Stimulated activated CD8-positive, alpha-beta memory T cell treated with anti-CD3 and anti-CD28 coated beads, Interleukin-12 subunit alpha, Interleukin-12 subunit beta, amount 100 ng/mL, for 1 hour (primary cell): ENCODE measurements at places on chromosomes 13 and 19.

DNA sequence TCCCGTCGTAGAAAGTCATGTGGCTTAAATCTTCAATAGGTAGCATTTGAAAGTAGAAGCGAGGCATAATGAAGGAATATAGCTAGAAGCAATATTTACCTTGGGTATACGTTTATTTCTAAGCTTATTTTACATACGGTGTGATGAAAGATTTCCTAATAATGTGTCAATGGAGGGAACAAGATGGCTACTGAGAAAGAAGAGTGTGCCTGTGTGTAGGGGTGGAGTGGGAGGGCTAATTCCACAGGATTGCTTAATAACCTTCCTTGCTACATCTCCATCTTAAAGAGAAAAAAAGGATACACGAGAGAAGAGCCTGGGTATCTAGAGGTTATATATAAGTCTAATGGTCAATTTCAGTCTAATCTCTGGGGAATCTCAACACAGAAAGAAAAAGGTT lies 2.0 kb downstream of the SPART start:
- no peak for DNase-seq

DNA sequence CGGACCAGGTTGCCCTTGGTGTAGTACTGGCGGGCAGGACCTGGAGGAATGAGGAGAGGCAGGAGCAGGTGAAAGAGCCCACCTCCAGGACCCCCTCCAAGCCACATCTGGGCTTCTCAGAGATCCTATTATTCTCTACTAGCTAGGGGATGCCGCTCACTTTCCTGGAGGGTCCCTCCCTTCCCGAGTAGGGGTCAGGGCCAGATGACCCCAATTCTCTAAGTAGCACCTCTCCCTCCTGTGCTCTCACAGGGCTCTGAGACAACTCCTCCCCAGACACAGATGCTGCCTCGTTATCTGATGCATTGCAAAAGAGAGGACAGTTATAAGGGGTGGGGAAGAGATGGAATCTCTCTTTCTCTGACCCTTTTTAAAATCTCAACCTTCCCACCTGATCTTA lies 22.9 kb downstream of the GP6 start:
- DNase-seq: no peak

GRCh38 chr19:36963280-36963679 lies 47.1 kb downstream of the ZNF568 start:
- no peak for DNase-seq

DNA sequence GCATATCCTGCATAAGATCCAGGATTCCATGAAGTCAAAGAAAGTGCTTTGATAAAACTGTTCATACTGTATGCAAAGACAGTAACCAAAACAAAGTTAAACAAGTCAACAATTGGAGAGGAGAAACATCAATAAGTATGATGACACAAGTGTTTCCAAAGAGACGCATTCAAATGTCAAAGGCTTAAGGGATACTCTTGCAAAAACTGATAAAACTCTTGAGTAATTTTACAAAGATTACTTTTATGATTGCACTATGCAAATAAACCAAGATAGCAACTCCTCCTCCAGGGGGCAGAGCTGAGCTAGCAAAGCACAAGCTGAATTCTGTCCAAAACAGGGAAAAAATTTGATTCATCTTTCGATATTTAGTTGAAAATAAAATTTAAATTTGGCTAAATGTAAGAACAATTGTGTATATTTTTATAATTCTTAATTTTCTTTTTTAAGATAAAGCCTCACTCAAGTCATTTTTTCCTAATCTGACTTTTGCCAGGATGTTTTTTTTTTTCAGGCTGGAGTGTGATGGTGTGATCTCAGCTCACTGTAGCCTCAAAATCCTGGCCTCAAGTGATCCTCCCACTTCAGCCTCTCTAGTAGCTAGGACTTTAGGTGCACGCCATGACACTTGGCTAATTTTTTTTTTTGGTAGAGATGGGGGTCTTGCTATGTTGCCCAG lies 84.0 kb downstream of the MZT1 start:
- peak; percentile 31 for DNase-seq

DNA sequence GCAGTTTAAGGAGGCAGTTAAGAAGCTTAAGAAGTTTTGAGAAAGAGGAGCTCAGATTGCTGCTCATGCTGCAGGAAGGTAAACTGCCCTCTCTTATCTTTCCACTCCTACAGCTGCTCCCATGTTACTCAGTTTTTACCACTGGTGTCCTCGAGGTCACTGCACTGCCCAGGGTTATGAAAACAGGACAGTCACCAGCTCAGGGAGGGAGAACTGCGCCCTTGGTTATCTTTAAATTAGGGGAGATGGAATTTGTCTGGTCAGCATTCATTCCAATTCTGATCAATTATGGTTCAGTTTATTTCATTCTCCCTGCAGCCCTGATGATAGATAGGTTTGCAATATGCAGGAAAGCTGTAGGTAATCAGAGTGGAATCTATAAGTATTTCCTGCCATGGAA lies 10.8 kb upstream of the SLC46A3 start:
- DNase-seq: no peak

- no peak for DNase-seq
Observed at GRCh38 chr13:91660076-91660415, 261.6 kb downstream of the GPC5 start.

GRCh38 chr13:34035178-34035577 lies 217.2 kb downstream of the RFC3 start:
- no peak for DNase-seq

GRCh38 chr19:28667348-28667977 lies 545.5 kb downstream of the UQCRFS1 start:
- DNase-seq: no peak

DNA sequence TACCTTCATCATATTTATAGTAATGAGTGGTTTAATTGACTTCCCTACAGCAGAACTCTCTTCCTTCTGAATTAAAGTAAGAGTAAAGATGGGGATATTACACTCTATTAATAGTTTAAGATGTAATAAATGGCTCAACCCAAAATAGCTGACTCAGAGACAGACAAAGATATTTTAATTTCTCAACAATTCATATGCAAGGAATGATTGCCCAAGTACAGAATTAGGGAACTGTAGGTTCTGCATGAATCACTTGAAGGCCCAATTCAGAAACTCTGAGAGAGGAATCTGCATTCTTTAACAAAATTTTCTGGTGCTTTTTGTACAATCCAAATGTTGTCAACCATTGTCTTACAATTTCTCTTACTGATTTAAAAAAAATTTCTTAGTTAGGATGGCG lies 42.9 kb upstream of the PCDH9 start:
- no peak for DNase-seq

DNA sequence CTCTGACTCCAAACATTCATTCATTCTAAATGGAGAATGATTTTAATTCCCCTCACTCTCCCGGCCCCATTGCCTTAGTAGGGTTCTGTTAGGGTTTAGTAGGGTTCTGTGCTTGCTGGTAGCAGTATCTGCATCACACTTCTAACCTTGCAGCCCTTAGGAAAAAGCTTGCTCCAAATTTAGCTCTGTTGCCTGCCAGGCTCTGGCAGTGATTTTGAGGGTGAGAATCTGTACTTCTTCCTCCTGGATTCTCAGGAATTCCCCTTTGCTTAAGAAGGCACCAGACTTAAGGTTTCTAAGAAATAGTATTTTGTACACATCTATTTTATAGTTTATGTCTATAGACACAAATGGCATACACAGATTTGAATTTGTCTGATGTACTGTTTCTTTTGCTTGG lies 14.7 kb downstream of the B3GLCT start:
- no peak for DNase-seq

- DNase-seq: no peak
Observed at GRCh38 chr13:94431987-94432386, 47.5 kb downstream of the DCT start.

DNA sequence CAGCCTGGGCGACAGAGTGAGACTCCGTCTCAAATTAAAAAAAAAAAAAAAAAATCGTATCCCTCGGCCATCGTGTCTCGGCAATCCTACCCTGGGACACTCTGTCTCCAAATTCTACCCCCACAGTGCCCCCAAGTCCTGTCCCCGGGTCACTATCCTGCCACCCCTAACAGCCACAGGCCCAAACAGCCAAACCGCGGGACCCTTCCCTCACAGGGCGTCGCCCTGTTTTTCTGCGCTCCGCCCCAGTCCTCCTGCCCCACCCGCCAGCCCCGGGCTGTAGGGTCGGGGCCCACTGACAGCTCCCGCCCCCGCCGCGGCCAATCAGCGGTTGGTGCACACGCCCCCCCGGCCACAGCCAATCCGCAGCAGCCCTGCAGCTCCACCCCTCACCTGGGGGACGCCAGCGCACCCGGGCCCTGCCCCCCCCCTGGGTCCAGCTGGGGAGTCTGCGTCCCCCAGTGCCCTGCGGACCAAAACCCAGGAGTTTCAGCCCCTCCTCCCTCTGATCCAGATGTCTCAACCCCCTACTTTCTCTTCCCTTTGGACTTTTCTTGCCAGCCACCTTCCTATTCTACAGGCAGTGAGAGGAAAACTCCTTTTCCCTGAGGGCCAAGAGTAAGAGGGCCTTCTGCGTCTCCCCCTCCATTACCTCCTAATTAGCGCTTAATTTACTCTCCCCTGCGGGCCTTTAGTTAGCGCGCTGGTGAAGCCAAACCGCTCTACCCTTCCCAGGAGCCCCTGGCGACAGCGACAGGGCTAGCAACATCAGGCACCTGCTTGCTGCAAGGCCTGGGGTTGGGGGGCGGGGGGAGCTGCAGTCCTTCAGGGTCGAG lies 1.5 kb upstream of the BCAT2 start:
- no peak for DNase-seq

DNA sequence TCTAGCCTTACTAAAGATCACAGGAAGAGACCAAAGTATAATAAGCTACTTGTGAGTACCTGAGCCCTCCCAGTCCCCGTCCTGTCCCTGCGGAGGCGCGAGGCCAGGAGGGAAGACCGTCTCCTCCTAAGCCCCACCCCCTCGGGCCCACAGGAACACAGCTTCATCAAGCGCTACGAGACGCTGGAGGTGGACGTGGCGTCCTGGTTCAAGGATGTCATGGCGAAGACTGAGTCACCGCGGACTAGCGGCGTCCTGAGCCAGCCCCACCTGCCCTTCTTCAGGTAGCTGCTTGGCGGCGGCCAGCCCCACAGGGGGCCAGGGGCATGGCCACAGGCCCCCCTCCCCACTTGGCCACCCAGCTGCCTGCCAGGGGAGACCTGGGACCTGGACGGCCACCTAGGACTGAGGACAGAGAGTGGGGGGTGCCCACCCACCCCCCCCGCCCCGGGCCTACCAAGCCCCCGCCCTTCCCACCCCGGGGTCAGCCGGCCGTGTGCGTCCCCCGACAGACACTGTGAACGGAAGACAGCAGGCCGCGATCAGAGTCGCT lies 2.4 kb upstream of the TGFBR3L start:
- DNase-seq: no peak

DNA sequence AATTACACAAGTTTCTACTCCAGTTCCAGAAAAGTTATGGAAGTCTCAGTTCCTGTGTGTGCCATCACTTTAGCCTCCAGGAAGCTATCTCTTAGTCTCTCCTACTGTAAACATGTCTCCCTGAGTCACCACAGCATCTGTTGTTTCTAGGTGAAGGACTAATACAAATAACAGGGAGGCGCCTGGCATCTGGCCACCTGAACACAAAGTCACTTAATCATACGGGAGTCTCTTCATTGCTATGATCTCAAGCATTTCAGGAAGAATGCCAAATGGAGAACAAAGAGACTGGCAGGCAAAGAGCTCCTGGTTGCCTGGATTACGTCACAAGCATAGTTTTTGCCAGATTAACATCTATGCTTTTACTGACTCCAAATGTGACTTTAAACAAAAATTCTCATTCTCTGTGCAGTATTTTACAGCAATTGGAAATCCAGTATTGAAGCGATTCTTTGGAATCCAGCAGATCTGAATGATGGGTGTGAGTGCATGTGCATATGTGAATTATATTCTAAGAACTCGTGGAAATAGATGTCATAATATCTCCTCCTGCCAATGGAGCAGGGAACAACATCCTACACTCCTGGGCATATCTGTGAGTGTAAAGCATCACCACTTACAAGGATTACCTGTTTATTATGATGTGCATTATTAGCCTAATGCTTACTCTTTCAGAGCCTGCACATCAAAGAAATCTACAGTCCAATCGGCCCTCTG lies 572.8 kb downstream of the PCDH9 start:
- no peak for DNase-seq

GRCh38 chr19:32387701-32388392 lies 17.7 kb upstream of the DPY19L3 start:
- no peak for DNase-seq

DNA sequence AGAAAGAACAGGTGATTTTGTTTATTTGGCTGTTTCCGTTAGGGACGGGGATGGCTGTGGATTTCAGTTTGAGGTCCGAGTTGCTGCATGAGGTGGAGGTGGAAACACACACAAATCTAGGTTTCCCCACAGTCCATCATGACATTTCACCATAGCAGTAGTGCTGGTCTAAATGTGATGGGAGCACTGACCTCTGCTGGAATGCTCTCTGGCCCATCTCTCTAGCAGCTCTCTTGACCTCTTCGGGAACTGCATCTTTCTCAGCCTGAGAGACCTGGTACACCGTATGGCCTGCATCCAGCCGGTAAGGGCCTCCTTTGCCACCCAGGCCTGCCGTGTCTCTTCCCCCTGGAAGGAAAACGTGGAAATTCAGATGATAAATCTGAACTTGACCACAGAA lies 154.0 kb downstream of the RGCC start:
- no peak for DNase-seq

DNA sequence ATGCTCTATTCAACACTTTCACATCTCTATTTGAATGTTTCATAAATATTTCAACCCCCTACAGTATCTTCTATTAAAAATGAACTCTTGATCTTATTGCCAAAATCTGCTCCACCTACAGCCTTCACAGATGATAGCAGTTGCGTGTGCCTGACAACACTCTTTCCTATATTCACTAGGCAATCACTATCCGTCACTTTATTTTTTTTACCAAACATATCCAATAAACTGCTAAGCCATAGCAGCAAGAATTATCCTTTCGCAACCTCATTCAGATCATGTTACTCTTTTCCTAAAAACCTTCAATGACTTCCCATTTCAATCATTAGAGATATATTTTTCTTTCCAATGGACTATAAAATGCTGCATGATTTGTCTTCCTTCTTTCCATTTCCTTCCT lies 629.8 kb upstream of the PCDH9 start:
- no peak for DNase-seq
